ENCODE measurements at places on chromosomes 2 and 18. TPM values are rescaled to one million over a fixed set of nuclear protein-coding genes. Genes with fewer than 3 reads are reported as not detected.

Gene VWA3B
- not detected for total RNA-seq

Gene C2orf81
- 1.0 TPM for total RNA-seq

Gene IHH
- total RNA-seq: not detected

Gene INHBB
- total RNA-seq: 5.9 TPM

Gene DPYSL5
- 0.12 TPM for total RNA-seq

Gene CCDC178
- total RNA-seq: not detected

DNA sequence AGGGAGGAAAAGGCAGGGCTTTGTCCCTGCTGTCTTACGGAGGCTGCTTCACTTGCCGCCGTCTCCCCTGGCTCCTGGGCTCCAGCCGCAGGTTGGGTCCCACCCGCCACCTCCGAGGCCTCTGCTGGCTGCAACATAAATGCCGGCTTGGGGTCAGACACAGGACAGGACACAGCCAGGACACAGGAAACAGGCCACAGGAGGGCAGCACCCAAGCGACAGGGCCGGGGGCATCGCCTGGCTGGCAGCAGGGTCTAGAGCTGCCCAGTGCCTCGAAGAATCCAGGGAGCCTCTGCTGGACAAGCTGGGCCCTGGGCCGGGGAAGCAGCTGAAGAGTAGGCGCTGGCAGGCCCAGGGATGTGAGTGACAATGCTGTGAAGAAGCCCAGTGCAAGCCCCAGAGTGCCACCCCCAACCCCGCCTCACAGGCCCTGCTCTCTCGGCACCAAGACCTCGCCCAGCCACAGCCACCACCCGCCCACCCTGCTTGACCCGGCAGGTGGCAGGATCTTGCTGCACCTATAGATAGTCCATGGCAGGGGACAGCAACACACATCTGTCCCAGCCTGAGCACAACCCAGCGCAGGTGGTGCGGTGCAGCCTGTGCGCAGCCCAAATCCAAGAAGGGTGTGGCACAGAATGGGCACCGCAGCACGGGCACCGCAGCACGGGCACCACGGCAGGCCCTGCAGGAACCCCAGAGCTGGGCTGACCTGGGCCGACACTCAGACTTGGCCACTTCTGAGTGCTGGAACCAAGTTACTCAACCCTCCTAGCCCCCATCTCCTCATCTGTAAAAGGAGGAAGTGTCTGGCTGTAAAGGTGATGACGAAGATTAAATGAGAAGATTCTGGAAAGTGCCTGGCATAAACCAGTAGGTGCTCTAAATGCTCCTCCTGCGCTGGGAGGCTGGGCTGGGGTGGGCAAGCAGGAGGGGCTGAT is 55.6 kb downstream of the BIN1 start:
- no peaks in the 10 kb centered on the region for H3K36me3 ChIP-seq
- H3K4me1 ChIP-seq: peaks cover 17% of the 10 kb centered on the region
- no peak overlapping the region for H3K27ac ChIP-seq
- H3K27me3 ChIP-seq: no peaks in the 10 kb centered on the region
- no peak for DNase-seq

DNA sequence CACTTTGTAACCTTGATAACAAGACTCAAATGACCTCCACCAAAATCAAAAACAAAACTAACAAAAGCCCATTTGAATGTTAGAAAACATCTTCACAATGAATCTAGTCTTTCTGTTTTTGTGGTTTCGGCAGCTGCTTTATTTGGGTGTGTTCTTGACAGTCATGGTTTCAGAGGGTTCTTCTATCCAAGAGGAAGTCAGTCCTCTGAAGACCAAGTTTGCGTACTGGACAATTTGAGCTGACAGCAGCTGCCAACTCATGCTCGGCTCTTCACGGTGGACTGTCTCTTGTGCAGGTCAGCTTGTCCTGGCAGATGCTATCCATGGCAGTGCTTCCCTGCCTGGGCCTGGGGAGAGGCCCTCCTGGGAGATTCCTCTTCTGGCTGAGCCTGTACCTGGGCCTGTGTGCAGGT is 91.0 kb downstream of the TMEM17 start:
- H3K36me3 ChIP-seq: no peaks in the 10 kb centered on the region
- H3K4me3 ChIP-seq: no peak overlapping the region
- H3K27ac ChIP-seq: no peak overlapping the region
- DNase-seq: no peak
- peaks cover 21% of the 10 kb centered on the region for H3K4me1 ChIP-seq

Measured in right atrium auricular region (tissue), 2 donors.